ENCODE measurements at places on chromosomes 6 and 20.
A peak's percentile ranks its signal among the peaks of the same experiment; 100 is the strongest.

DNA sequence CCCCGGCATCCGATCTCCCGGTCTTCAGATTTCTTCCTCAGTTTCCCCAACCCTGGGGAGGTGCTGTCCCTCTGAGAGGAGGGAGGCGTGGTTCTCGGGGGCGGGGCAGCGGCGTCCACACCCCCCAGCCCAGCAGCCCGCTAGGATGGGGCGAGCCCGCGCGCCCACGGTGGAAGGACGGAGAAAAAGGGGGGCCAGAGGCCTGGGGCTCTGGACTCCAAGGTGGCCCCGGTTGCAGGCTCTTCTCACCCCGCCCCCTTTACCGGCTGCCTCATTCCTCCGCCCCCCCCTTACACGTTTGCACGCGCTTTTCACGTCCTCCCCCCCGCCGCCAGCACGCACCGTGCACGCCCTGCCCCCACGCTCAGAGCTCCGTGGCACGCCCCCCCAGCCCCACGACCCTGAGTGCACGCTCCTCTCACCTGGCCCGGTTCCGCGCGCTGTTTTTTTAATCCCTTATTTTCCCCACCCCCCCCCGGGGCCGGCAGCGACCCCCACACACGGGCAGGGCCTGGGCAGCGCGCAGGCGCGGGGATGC is 402 bp downstream of the ZBTB12 start:
- peak; percentile 59 for DNase-seq

DNA sequence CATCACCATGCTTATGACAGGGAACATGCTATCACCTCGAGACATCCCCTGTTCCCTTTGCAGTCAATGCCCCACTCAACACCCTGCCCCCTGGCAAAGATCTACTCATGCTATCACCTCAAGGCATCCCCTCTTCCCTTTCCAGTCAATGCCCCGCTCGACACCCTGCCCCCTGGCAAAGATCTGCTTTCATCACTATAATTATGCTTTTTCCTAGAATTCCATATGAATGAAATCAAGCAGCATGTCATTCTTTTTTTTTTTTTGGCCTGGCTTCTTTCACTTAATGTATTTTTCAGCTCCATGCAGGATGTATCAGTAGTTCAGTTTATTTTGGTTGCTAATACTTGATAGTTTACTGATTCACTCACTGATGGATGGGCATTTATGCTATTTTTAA is 554.9 kb downstream of the CDH26 start:
- DNase-seq = no peak

- DNase-seq = peak; percentile 14
Observed at GRCh38 chr6:79630883-79631692, at the start of gene SH3BGRL2. SH3BGRL2 (plus strand) TSS chr6:79631329; CDS start chr6:79631462, 133 bp downstream.

- DNase-seq = no peak
Observed at GRCh38 chr6:157842212-157842611, 19.2 kb downstream of the SNX9 start.

DNA sequence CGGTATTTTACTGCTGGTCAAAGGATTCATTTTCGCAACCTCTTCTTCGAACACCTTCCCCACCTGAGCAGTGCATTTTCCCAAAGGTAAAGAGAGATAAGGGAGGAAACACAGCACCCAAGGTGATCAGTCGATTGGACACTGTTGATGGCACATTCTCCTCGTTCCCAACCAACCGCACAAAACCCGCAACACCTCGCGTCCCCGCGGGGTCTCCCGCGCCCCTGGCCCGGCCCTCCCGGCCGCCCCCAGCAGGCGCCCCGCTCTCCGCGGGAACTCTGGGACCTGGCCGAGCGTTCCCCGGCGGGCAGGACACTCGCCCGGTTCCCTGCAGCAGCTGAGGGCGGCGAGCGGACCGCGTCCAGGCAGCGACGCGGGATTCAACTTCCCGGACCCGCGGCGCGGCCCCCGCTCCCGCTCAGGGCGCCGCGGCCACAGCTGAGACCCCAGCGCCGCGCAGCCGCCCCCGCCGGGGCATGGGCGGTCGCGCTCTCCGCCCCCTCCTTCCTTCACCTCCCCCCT is 506 bp downstream of the RGS17 start:
- DNase-seq = no peak

GRCh38 chr20:22582964-22583772 is 1.2 kb downstream of the FOXA2 start:
- DNase-seq = no peak

All from stimulated activated CD4-positive, alpha-beta T cell treated with anti-CD3 and anti-CD28 coated beads, Interleukin-15, amount 100 ng/mL, for 48 hours (primary cell).